Sigmoid colon (tissue), 7 donors: ENCODE measurements at places on chromosomes 2 and 18.

DNA sequence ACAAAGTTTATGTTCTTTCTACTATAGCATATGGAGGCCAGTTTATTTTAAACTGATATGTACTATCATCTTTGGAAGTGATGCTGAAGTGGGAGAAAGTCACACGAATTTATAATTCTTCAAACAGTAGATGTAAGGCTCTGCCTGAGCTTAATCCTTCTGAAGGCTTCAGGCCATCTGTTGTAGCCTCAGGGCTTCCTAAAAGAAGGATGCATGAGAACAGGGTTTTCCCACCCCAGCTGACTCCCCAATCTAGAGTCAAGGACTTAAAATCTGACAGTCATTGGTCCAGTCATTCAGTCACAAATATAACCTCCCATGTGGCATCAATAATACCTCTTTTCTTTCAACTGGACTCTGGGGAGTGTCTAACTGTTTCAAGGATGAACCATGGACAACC, 330.5 kb downstream of the KCNS3 start:
- DNase-seq: no peak

GRCh38 chr18:60060578-60060977, 160.8 kb downstream of the PMAIP1 start:
- no peak for DNase-seq

GRCh38 chr18:79800371-79801180, 2.8 kb downstream of the KCNG2 start:
- peak; percentile 41 for DNase-seq

DNA sequence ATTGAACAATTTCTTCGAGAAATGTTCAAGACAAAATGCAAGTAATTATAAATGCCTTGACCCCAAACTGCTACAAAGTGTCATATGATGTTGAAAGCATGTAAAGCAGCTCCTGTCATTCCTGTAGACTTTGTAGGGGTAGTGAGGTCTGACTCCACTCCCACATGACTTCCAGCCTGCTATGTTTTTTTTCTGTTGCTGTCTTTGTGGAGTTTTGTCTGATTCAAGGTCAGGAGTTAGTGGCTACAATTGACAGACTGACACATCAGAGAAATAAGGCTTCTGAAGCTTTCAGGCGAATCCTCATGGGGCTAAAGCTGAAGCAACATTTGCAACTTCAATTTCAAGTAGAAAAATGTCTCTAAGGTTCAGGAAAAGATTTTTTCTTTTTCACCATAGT, 63.9 kb upstream of the CCDC195 start:
- DNase-seq: no peak

DNA sequence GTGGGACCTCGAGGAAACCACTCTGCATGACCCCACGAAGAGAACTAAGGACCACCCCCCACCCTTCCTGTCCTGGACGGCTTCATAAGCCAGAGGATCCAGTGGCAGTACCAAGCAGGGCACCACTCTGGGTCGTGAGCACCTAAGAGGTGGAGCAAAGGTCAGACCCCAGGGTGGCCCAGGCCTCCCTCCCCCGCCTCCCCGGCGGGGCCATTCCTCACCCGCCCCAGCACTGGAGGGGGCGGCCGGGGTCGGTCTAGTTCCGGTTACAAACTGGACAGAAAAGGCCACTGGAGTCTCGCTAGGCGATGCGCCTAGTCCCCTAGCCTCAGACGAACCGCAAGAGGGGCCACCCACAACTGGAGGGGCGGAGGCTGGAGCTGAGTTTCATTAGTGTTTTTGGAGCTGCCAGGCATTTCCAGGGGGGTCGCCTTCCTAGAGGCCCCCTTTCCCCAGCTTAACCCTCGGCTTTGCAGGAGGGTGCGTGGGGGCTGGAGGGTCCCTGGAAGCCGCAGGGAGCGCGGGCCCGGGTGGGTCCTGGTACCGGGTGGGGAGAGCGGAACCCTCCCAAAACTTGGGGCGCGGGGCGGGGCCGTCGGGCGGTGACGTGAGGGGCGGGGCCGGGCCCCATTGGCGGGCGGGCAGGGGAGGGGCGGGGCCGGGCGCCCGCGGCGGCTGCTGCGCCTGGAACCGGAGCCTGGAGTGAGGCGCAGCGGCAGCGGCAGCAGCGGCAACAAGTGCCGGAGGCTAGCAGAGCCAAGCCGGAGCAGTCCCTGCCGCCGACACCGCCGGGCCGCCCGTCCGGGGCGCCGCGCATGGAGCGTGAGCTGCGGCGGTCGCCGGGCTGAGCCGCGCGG, at the start of gene B3GNT2:
B3GNT2 (plus strand) TSS at position 695 of the 857 bp plus-strand sequence. CDS start 26,106 bp downstream, outside the sequence.
- peak; percentile 88 for DNase-seq

GRCh38 chr18:12046751-12047335, 46.8 kb upstream of the ANKRD62 start:
- DNase-seq: no peak

GRCh38 chr2:127089478-127090235, 17.3 kb downstream of the BIN1 start:
- DNase-seq: no peak

GRCh38 chr2:5290900-5291546, 401.2 kb upstream of the SOX11 start:
- DNase-seq: no peak

- DNase-seq: no peak
Observed at GRCh38 chr2:65252640-65253039, 25.0 kb downstream of the ACTR2 start.

DNA sequence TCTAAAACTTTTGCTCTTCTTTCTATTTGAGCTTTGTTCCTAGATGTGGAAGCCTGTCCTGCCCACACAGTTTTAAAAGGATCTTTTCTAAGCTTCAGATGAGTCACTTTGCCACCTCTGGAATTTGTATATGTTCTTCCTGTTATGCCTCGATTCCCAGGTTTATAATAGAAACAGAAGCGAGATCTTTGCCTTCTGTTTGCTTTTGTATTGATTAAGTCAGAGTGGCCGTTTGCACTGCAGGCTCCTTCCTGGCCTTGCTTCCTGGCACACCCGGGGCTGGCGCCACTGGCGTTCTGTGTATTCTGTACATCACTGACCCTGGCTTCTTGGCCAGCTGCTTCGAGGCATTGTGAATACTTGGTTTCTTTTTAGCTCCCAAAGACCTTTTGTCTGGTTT, 91.8 kb downstream of the MTCL1 start:
- no peak for DNase-seq

DNA sequence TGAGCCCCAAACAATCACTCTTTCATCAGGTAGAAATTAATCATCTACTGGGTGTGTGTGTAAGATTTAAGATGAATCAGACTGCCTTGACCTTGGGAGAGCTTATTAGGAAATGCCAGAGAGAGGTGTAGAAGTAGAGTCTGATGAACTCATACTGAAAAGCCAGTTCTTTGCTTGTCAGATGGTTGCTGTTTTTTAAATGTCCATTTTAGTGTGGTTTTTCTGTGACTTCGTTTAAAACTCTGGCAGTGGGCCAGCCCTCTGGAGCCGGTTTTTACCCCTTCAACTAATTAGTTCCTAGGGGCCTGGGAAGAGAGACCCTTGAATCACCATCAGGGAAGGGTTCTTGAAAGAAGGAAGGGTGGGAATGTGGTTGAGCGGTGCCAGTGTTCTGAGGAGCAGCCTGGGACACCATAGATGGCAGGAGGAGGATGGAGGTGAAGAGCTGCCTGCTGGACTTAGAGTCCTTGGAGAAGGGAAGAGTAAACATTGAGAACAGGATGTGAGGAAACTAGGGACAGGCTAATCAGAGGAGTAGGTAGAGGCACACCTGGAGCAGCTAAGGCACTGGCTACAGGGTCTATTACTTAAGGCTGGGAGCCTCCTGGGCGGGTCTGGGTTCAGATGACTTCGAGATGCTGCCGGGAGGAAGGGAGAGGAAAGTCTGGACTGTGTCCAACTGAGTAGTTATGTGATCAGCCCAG, 66.1 kb downstream of the LRRFIP1 start:
- DNase-seq: peak; percentile 69
